ENCODE measurements at places on chromosomes 4 and X.

DNA sequence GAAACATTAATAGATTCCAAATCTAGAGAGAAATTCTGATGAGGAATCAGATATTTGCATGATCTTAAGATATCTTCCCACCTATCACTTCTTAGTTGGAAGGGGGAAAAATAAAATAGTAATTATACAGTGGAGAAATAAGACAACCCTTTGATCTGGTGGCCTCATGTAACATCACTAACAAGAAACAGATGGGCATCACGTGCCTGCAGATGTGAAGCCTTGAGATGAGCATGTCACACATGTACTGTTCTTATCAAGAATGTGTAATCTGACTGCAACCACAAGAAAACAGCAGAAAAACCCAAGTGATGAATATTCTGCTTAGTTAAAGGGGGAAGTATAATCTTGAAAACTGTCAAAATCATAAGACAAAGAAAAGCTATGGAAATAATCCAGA lies 31.4 kb upstream of the NKX6-1 start:
- DNase-seq, result no peak

GRCh38 chr4:190020790-190021717 lies 6.0 kb downstream of the FRG2 start:
- DNase-seq, result peak; percentile 25

GRCh38 chr4:56976837-56977320 lies 527 bp downstream of the NOA1 start:
- peak; percentile 60 for DNase-seq

- no peak for DNase-seq
Measured at GRCh38 chrX:79564362-79564761, 197.2 kb upstream of the ITM2A start.

GRCh38 chr4:35734381-35735098 lies 509.8 kb downstream of the ARAP2 start:
- no peak for DNase-seq

GRCh38 chr4:107854356-107855022 lies 29.8 kb downstream of the SGMS2 start:
- no peak for DNase-seq

DNA sequence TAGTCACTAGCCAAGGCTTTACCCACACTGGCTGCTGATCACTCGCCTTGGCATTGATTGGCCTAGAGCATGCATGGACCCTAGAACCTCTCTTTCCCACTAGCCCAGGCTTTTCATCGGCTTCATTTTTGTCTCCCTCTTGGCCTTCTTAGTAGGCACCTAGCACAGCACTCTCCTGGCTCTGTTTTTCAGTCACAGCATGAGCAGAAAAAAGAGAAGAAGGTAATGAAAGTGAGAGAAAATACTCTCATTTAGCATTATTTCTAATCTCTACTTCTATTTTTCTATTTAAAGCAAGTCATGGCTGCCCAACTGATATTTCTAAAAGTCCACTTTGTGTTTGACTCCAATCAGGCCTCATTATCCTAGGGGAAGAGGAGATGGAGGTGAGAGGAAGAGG lies 267.2 kb downstream of the FBXO8 start:
- DNase-seq, result no peak

- DNase-seq, result no peak
Measured at GRCh38 chr4:121057466-121057922, 14.8 kb downstream of the NDNF start.

- DNase-seq, result no peak
Measured at GRCh38 chrX:14590216-14590615, 60.9 kb downstream of the GLRA2 start.

DNA sequence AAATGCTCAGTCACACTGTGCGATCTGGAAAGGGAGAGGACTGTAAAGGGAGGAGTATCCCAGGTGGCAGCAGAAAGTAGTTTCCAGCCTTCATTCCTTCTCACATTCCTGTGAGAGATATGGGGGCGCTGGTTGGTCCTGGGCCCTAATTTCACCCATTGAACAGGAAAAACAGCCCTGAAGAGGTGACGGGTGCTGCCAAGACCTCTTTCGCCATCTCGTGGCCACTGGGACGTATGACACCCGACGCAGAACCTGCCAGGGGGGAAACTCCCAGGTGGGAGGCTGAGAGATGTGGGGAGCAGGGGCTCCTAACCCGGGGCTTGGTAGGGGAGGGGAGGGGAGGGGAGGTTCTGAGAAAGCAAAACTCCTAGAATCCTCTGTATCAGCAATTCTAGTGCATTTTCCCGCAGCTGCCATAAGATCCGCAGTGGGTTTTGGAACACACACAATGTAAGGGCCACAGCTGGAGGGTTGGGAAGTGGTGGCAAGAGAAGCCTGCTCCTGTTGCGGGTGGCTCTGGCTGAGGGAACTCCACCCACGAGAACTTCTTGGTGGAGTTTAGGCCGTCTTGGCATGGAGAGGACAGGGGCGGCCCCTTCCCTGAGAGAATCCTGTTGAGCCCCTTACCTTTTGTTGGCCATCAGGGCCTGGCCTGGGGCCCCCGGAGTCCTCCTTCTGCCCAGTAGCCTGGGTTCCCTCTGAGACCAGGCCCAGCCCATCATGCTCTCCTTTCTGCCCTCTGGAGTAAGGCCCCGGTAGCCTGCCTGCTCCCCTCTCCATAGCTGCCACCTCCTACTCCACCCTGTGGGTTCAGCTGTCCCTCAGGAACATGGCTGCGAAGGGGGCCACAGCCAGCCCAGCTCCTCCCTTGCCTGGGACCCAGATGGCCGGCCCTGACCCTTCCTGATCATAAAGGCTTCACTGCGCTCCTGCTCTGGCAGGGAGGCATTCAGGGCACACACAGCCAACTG lies 134.1 kb downstream of the OR13H1 start:
- peak; percentile 44 for DNase-seq

DNA sequence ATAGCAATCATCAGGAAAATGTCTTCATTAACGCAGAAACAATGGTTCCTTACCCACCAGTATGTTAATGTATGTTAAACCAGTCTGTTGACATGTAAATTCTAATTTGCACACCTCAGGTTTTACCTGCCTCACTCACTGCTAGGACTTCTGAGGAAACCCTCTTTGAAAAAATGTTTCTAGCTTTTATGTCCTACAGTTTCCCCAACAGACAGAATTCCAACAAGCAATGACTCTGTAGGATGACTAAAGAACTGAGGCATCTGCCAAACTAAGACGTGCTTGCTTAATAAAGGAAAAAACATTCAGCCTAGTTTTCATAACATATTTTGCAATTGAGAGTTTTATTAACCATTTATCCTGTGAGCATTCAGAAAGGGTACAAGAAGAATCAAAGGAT lies 20.6 kb upstream of the SOX3 start:
- DNase-seq, result no peak

DNA sequence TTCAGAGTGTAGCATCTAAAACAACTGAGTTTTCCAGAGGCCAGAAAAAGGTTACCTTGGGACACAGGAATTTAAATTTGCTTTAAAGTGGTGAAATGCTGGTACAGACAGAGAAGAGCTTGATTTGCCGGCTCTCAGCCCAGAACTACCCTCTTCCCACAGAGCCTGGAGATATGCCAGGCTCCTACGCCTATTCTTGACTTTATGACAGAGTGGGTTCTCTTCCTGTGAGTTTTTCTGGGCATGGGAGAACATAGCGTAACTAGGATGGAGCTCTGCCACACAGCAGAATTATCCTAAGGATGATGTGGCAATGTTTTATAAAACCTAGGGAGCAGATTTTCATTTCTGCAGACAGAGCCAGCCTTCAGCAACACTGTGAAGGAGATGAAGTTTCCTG lies 241.8 kb downstream of the GRIA3 start:
- no peak for DNase-seq

DNA sequence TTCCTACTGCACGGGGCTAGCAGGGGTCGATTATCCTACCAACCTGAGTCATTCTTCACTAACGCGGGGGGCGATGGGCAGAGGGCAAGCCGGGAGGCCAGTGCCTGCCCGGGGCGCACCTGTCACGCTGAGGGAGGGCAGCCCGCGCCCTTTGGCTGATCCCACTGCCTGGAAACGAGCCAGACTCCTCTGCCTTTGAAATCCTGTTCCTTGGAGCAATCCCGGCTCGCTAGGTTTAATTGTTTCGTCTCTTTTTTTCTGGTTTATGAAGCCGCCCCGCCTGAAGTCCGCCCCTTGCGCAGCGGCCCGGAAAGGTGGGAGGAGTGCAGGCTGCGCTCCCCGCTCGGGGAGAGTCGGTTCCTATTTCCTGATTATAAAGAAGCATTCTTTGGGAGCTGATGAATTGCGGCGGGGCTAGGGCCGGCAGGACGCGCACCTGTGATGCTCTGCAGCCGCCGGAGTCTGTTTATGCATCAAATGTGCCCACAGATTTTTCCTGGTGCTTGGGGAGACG lies 484.2 kb downstream of the BCOR start:
- no peak for DNase-seq

GRCh38 chrX:17616936-17617335 lies 120.4 kb upstream of the SCML1 start:
- DNase-seq, result no peak

DNA sequence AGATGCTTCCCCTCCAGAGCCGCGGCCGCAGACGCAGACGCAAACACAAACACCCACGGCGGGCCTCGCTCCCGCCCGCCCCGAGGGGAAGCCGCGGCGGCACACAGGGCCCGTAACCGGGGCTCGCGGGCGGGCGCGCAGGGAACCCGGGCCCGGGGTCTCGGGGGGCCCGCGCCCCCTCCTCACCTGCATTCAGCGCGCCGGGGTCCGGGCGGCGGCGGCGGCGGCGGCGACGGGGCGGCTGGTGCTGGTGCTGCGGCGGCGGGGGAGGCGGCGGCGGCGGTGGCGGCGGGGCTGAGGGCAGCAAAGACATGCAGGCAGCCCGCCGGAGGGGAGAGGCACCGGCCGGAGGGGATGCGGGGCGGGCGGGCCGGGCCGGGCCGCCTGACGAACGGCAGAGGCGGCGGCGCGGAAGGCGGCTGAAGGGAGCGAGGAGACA lies 255 bp upstream of the CNOT6L start:
- peak; percentile 49 for DNase-seq

- no peak for DNase-seq
Measured at GRCh38 chrX:151478058-151478457, 81.1 kb downstream of the VMA21 start.

- no peak for DNase-seq
Measured at GRCh38 chr4:145388043-145388442, 93.6 kb upstream of the SMAD1 start.

DNA sequence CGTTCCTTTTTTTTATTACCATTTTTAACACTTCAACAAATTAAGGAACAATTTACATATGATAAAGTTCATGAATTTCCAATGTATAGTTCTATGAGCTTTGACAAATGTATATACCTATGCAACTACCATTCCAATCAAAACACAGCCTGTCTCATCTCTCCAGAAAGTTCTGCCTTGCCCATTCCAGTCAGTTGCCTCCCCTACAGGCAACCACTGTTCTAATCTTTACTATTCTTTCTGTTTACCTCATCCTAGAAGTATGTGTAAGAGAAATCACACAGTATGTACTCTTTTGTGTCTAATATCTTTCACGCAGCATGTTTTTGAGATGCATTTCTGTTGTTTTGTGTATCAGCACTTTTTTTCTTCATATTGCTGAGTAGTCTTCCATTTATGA lies 224.9 kb downstream of the KIT start:
- DNase-seq, result no peak
